ENCODE measurements at places on chromosomes 16 and 17.
A peak's percentile ranks its signal among the peaks of the same experiment; 100 is the strongest.

DNA sequence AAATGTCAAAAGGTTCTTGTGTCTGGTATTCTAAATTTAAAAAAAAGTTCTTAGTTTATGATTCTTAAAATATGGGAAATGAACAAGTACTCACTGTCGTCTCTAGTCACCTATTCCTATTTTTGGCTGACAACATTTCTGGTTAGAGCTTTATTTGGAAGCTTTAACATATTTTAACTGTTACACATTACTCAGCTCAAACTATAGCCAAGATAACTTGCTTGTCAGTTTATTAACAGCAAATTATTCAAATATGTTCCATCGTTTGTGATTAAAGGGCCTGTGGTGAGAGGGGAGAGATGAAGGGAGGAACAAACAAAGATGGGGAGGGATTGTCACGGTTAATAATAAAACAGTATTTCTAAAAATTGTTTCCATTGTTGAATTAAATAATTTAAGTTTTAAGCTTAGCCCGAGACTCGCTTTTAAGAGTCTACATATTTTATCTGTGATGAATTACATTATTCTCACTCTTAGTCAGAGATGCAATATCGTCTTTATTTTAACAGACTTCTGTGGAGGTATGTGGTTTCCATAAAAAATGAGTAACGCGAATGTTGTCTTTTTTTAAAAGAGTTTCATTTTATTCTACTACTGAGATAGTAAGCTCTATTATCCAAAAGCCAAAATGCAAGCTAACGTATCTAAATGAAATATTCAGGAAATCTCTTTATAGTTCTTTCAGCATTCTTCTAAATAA, 321.9 kb upstream of the PMFBP1 start:
- no peak for DNase-seq

- DNase-seq: no peak
Observed at GRCh38 chr17:76501827-76502307, 644 bp upstream of the RHBDF2 start.

GRCh38 chr16:10575506-10576130, 4.8 kb downstream of the EMP2 start:
- DNase-seq: no peak

DNA sequence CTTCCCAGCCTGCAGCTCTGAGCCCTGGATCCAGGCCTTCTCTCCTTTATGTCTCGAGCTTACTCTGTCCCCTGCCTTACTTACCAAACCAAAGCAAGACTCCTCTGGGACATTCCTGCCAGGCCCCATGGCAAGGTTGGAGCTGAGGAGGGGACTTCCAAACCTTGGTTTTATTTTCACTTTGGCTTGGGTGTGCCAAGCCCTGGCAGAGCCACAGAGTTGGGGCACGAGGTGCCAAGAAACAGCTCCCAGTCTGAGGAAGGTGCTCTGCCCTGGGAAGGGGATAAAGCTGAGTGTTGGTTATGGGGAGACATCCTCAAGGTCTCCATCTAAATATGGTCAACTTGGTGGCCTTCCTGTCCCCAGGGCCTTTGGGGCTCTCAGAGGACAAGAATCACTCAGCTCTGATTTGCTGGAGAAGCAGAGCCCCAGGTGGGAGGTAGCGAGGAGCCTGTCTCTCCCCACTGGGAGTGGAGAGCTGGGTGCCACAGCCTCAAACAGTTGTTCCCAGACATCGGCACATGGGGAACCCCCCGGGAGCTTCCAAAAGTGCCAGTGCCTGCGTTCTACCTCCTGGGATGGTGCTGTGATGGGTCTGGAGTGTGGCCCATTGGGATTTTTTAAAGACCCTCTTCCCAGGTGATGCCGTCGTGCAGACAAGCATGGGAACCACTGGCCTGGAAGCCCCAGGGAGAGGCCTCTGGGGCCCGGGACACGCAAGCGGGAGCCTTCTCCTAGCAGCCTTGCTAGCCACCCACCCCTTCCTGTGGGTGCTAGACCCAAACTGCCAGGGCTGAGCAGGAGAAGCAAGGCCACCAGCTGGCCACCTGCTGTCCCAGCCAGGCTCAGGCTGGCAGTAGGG, 10.3 kb downstream of the NLRC5 start:
- no peak for DNase-seq

- no peak for DNase-seq
Observed at GRCh38 chr17:58345500-58345899, 6.5 kb downstream of the SUPT4H1 start.

DNA sequence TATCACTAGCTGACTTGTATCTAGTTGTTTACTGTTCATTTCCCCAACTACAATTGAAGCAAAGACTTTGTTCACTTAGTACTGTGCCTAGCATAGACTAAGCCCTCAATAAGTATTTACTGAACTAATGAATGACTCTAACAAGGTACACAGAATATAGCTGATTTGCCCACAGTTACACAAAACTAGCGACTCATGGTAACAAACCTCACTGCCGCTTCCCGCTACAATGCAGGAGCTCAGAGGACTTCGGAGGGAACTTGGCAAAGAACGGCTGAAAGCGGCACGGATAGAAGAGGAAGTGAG, 524 bp downstream of the EFTUD2 start:
- peak; percentile 46 for DNase-seq

DNA sequence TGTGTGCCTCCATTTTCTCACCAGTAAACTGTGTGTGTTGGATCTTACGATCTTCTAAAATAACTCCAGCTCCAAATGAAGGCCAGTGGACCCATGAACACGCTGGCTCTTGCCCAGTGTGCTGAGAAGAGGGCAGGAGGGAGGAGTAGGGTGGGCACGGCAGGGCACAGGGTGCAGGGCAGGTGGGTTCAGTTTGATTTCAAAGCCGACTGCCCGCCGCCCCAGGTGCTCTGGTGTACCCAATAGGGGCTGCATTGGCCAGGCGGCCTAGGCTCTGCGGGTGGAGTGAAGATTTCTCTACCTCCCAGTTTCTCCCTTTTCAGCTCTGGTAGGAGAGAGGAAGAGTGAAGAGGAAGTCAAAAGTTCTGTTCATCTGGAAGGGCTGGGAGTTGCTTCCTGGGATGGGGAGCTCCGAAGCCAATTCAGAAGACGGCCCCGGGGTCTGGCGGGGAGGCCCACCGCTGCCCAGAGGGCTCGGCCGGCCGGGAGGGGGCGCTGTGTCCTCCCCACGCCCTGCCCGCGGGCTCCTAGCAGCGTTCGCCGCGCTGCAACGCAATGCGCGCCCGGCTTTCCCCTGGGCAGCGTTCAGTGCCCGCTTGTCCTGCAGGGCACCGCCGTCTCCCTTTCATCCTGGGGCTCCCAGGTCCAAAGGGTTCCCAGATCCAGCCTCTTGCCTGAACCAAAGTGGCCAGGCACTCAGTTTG, 1.1 kb upstream of the CRHR1 start:
- DNase-seq: peak; percentile 60

- no peak for DNase-seq
Observed at GRCh38 chr16:14436401-14436955, 193.6 kb downstream of the PARN start.

GRCh38 chr16:68022278-68022727, 729 bp downstream of the DDX28 start:
- no peak for DNase-seq

DNA sequence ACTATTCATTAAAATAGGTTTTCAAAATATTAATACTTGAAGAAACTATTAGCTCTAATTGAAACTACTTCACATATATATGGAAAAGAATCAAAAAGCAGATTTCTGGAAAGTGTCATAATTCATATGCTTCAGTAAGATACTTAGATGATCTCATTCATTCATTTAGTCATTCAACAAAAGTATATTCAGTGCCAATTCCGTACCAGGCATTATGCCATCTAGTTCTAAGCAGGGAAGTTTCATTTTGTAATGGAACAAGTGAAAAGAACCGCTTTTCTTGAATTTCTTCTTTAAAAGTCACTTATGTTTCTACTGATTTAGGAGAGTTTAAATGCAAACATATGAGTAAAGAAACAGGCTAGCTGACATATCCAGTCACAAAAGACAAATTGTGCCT, 118.3 kb upstream of the FAM20A start:
- no peak for DNase-seq

- DNase-seq: peak; percentile 62
Observed at GRCh38 chr16:73050201-73051099, 2.5 kb upstream of the ZFHX3 start.

- peak; percentile 17 for DNase-seq
Observed at GRCh38 chr17:8475781-8476180, 40.1 kb downstream of the NDEL1 start.

- no peak for DNase-seq
Observed at GRCh38 chr17:73621685-73622084, 22.6 kb downstream of the SDK2 start.

DNA sequence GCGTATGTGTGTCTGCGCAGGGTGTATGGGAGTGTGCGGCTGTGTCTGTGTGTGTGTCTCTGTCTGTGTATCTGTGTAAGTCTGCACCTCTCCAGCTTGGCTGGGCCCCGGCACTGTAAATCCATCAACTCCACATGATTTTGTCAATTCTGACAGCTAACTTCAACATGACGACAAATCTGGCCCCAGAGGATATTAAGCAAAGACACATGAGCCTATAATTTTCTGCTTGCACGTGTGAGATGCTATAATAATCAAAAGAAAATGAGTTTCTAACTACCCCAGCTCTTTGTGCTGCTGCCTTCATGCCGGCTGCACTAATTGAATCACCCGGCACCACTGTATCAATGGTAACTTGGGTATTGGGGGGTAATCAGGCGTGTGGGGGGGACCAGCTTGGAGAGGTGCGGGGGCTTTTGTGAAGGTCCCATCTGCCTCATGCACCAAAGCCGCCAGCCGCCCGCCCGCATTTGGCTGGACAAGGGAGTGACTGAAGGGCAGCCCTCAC, 57.6 kb upstream of the LHX1 start:
- no peak for DNase-seq

DNA sequence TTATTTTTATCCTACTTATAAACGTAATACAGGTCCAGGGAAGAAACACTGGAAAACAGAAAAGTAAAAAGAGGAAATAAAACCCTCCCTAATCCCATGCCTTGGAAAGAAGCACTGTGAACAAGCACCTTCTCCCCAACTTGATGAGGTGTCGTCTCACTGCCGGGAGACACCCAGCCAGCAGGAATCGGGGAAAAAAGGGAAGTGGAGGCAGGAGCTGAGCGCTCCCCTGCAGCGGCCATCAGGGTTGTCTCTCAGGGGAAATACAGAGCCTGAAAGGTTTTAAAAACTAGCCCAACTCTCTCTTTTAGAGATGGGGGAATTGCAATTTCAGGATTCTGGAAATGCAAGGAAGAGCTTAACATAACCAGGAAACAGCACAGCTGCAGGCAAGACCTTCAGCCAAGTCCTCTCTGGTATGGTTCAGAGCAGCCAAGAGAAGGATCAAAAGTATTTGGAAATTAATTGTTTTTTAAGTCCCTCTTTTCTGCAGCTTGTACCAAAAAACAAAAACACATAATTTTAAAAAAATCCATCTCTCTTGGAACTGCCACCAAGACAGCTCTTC, 96.3 kb upstream of the RCVRN start:
- DNase-seq: no peak

DNA sequence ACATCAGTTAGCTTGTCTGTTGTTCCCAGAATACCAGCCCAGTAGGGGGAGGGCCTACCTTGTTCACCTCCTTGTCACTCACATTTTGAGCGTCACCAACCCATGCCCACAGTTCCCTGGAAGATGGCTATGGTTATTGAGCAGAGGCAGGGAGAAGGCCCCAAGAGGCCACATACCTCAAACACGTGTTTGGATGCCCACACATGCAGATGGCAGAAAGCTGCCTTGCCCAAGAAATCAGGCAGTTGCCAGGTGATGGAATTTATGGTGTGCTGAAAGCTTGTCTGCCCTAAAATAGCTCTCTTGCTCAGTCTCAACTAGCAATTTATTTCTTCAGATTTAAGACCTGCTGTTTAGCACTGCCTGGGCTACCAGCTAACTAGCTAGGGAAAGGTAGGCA, 16.5 kb upstream of the CMTM4 start:
- no peak for DNase-seq
